ENCODE measurements at places on chromosomes 7 and 10.
A peak's percentile ranks its signal among the peaks of the same experiment; 100 is the strongest.

DNA sequence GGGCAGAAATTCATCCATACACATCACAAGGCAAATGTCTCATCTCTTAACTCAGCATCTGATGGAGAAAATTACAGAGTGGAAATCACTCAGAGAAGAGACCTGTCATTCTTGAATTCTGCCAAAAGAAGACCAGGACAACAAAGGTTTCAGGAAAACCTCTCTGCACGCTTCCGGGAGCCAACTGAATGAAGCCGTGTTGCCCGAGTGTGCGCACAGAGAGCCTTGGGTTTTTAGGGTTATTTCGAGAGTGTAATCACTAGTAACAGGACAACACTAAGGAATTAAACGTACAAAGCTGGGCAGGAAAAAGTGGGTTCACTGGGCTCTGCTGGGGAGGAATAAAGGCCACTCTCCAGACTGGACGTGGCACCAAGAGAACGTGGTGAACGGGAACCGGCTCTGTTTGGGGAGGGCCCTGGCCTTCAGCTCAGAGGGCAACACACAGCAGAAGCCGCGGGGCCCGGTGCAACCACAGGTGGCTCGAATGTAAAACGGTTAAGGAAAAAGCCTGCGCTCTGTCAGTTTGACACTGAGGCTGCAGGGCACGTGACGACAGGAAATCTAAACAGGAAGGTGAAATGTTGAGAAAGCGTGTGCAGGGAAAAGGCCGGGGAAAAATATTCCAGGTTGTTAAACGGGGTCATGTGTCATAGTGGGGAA, 331.5 kb downstream of the DNAJB6 start:
- no peak for DNase-seq

GRCh38 chr10:22976534-22976933, 48.7 kb downstream of the ARMC3 start:
- no peak for DNase-seq

DNA sequence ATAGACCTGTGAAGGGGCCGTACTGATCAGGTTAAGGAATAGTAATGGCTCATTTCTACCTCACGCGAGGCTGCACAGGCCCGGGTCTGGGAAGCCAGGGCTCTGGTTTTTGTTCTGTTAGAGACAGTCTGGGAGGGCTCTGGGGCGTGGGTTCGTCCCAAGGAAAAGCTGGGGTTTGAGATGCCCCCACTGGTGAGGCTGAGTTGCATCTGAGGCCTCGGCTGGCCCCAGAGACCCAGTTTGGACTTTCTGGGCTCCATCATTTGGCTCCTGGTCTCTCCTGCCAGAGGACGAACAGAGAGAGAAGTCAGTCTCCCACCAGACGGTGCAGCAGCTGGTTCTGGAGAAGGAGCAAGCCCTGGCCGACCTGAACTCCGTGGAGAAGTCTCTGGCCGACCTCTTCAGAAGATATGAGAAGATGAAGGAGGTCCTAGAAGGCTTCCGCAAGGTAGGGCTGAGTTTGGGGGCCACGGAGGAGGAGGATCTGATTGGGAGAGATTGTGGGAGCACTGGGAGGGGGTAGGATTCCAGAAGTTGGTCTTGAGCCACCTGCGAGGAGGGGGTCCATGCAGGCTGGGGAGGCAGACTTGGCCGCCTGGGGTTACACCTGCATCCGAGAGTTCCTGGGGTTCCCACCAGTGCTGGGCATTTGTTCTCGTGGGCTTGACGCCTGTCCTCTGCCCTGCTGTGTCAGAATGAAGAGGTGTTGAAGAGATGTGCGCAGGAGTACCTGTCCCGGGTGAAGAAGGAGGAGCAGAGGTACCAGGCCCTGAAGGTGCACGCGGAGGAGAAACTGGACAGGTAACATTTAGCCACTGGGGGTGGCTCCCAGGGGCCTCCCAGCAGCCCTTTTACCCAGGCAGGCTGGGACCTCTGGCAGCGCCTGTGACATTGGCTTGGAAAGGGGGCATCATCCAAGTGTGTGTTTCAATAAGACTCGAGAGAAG, 22.5 kb upstream of the BTBD16 start:
- DNase-seq = no peak

DNA sequence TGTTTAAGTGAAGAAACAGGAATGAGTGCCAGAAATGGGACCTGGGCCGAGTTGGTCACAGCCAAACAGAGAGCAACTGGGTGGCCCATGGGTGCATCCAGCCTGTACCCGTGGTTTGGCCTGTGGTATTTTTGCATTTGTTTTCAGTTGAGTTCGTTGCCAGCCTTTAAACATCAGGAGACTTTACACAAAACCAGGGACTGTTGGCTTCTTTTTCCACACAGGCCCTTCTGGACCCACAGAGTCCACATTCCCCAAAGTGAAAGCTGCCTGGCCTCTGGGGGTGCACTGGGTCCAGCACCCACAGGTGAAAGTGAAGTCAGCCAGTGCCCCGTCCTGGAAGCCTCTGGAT, 54.1 kb upstream of the TNS3 start:
- DNase-seq = no peak

DNA sequence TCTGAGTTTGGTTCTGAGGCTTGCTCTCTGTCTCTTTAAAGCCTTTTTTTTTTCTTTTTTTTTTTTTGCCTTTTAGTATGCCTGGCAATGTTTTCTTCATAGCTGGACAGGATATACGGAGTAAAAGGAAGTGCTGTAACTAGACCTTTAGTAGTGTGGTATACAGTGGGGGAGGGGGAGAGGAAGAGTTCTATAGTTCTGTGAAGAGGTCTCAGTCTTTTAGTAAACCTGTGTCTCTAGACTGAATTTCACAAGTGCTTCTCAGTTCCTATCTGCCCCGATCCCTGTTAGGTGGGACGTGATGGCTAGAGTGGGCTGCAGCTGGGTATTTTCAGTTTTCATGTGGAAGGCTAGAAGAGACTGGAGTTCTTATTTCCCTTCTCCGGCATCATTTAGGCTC, 3.1 kb upstream of the ABCC2 start:
- DNase-seq = no peak

DNA sequence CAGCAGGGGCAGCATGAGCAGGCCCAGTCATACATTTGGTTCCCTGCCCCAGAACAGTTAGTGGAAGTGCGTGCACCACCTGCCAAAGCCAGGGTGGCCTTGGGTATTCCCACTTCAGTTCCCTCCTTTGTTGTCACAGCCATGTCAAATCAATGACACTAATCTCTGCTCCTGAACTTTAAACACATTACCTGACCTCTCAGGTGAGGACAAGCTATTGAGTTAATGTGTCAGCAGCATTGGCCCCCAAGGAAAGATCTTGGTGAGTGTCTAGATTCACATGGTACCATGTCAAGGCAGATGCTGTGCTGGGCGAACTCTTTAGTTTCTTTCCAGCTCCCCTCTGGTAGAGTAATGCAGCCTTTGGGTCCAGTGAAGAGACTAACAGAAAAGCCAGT, 2.1 kb downstream of the CYP3A5 start:
- no peak for DNase-seq

DNA sequence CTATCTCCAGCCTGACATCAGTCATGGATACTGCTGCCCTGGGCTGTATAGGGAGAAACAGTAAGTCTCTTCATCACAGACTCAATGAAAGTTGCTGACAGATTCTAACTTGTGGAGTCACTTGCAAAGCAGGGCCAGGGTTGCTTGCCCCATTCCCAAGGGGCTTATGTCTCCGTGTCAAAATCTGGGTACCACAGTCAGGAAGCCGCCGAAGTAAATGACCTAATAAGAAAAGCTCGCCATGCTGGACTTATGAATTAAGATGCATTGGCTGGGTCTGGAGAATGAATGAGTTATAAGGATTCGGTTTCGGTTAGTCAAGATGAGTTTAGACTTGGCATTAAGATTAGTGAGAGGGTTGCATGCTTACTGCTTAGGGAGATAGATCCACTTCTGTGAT, 10.8 kb upstream of the OR6V1 start:
- no peak for DNase-seq

DNA sequence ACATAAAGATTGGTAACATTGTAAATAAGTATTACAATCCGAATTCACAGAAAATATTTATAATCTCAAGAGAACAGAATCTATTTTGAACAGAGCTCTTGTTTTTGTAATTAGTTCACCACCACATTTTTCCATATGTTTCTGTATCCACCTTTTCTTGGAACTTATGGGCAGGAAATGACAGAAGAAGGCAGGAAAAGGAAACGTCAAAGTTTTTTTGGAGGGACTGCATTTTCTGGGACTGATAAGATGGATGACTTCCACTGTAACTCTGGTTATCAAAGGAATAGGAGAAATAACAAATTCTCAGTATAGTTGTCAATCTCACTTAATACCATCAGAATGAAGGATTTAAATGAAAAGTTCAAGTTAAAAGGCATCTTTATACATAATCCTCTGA, 75.1 kb upstream of the SMNDC1 start:
- no peak for DNase-seq

- no peak for DNase-seq
Measured at GRCh38 chr10:97001183-97001991, 169.3 kb downstream of the LCOR start.

GRCh38 chr7:45349090-45349489, 191.5 kb downstream of the RAMP3 start:
- DNase-seq = no peak

GRCh38 chr10:9450801-9451200, 1396.3 kb downstream of the GATA3 start:
- no peak for DNase-seq

DNA sequence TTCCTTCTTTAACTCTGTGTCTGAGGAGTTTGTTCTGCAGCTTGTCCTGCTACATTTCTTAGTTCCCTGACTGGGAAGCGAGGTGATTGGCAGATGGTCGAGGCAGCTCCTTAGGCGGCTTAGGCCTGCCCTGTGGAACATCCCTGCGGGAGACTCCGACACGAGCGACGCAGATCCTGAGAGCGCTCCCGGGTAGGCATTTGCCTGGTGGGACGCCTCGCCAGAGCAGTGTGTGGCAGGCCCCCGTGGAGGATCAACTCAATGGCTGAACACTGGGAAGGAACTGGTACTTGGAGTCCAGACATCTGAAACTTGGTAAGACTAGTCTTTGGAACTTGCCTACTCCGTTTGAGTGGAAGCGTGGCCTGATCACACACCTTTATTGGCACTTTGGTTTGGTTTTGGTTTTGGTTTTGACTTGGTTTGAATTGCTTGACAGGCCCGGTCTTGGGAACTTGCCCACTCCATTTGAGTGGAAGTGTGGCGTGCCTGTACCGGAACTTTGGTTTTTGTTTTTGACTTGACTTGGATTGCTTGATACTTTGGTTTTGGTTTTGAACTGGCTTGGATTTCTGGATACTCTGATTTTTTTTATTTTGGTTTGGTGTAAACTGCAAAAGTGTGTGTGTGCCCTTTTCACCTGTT, 42.6 kb downstream of the MAP3K8 start:
- DNase-seq = no peak

- no peak for DNase-seq
Measured at GRCh38 chr10:5354068-5354467, 10.7 kb upstream of the UCN3 start.

DNA sequence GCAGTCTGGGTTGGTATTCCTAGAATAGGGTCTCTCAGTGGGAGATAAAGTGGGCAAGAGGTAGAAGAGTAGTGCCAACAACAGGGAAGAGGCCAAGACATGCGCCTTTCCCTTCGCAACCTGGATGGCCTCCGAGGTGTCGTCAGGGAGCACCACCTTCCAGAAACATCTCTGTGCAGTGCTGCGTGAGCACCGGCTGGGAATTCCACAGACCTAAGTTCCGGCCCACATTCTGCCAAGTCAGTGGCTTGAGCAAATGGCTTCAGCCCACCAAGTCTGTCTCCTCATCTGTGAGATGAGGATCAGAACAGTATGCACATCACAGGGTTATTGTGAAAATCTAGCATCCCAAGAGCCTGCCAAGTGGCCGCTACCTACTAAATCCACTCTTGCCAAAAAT, 40.6 kb downstream of the CCDC3 start:
- no peak for DNase-seq

- DNase-seq = no peak
Measured at GRCh38 chr7:112462236-112462635, 12.0 kb downstream of the IFRD1 start.

DNA sequence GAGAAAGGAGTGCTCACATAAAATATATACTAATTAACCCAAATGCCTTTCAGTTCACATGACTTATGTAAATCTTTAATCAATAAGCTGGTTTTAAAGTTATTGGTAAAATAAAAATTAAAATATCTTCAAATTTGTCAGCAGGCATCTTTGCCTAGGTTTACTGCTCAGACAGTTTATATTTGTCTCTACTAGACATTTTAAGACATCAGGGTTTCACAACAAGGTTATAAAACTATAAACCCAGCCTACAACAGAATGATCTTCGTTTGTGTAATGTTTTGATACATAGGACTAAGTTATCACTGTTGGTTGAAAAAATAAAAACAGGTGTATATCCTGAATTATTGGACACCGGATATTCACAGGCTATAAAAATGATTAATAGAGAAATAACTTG, 67.4 kb downstream of the TYW1B start:
- no peak for DNase-seq

- no peak for DNase-seq
Measured at GRCh38 chr10:126015413-126015812, 119.0 kb downstream of the FANK1 start.

- peak; percentile 6 for DNase-seq
Measured at GRCh38 chr7:50921114-50921813, 138.6 kb upstream of the GRB10 start.

DNA sequence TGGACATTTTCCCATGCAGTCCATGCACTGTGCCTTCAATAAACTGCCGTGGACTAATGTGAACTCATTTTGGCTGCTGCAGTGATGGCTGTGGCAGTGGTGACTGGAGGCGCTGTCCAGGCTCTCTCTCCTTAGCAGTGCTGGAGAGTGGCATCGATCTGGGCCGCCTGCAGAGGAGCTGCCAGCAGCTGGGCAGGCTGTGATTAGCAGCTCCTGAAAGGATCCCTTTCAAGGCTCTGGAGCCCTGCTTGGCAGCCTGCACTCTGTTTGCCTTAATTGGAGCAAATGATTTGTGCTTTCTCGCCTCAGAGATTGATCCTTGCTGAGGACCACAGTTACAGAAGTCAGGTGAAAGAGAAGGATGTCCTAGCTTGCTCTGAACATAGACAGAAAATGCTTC, 130.1 kb upstream of the VWC2 start:
- no peak for DNase-seq

DNA sequence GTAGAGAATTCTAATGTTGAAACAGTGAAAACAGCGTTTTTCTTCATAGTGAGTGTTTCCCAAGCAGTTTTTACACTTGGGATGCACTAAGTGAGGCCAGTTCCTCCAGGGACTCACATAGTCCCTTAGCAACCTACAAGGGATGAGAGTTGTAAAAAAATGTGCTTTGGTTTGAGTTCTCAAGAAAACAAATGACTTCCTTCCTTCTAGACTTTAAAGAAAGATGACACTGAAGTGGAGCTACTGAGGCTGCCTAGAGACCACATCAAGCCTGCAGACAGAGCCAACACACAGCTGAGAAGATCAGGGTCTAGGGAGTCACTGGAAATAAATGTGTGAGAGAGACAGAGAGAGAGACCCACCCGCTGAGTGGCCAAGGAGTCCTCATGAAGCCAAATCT, 264.4 kb downstream of the TNS3 start:
- DNase-seq = no peak

DNA sequence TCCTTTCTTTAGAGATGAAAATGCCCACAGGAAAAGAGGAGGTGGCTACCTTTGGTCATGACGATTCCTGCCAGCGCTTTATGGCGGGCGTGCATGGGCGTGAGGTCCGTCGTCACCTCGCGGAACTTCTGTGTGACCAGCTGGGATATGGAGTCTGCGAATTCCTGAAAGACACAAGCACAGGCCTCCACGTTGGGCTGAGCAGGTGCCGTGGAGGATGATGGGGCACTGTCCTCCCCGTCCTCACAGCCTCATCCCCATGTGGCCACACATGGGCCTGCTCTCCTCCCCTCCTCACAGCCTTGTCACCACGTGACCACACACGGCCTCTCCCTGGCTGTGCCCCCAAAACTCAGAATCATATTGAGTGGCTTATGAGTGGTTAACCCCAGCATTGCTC, 214.7 kb downstream of the WDR37 start:
- no peak for DNase-seq
